ENCODE measurements at places on chromosomes 4 and X. TPM values are rescaled to one million over a fixed set of nuclear protein-coding genes. Genes with fewer than 3 reads are reported as not detected.

The ARAP2 gene
- 2.1 TPM for total RNA-seq

The DIPK2B gene
- total RNA-seq, result 0.05 TPM

The SLC38A5 gene
- 0.75 TPM for total RNA-seq

The ZCCHC12 gene
- 0.31 TPM for total RNA-seq

The VSIG4 gene
- not detected for total RNA-seq

The HSD17B13 gene
- not detected for total RNA-seq

Data from motor neuron (in vitro differentiated cells).